ENCODE measurements at places on chromosomes 2 and 18.

DNA sequence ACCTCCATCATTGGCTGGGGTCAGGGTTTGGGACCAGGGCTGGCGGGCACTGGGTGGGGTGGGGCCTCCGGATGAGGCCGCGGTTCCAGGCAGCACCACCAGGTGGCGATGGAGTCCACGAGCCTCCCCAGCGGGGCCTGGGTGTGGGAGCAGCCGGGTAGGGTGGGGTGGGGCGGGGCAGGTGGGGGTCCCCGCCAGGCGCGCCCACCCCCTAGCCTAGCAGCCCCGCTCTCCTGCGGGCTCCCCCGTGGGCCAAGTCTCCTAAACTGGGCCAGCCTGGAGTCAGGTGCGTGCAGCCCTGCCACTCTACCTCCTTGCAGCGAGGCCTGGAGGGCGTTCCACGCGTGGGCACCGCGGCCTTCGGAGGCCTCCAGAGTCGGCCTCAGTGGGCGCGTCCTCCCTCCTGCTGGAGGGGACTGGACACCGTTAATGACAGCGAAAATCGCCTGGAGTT is 187.5 kb downstream of the TWIST2 start:
- peak; percentile 59 for DNase-seq

DNA sequence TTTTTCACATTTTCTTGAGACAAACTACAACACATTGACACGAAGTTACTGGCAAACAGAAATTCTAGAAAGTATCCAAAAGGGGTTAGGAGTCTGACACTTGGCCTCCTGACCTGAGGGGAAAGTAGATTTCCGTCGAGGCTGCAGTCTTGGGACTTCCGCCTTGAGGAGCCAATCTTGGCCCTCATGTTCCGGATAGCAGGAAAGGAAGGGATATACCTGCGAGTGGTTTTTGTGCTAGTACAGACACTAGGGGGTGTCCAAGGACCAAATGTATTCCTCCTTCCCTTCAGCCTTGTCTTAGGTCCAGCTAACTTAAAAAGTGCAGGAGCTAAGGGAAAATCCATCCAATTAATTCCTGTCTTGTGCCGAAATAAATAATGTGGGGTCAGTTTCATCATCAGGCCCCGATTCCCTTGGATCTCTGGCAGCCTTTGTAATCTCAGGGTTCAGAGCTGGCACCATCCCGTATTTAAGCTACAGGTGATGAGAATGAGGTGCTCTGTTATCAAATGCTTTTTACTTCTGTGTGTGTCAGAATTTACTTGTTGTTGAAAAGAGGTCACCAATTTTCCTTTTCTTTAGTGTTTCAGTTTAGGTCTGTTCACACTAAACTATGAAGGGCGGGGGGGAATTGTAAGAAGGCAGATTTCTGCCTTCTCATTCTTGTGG is 330.2 kb upstream of the FANCL start:
- peak; percentile 85 for DNase-seq

- DNase-seq = no peak
Measured at GRCh38 chr2:159195697-159196096, 90.8 kb downstream of the WDSUB1 start.

GRCh38 chr2:163659224-163659623 is 76.6 kb downstream of the FIGN start:
- peak; percentile 62 for DNase-seq

DNA sequence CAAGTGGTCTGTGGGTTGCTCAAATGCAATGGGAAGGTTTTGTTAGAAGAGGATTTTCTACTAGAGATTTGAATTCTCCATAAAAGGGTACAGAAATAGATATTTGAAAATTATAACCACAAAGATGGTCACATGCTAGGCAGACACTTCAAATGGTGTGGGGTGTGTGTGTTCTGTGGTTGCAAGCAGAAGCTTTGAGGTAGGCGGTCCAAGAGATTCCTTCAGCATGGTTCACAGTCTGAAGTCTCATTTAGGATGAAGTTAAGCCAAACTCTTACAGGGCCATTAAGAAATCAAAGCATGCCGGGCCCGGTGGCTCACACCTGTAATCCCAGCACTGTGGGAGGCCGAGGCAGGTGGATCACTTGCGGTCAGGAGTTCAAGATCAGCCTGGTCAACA is 38.3 kb upstream of the RMDN2 start:
- DNase-seq = peak; percentile 85

- no peak for DNase-seq
Measured at GRCh38 chr2:171583566-171583965, 61.3 kb downstream of the CYBRD1 start.

All from GM23248 (cell line).